Central memory CD4-positive, alpha-beta T cell (primary cell): ENCODE measurements at places on chromosomes 2 and 18.

DNA sequence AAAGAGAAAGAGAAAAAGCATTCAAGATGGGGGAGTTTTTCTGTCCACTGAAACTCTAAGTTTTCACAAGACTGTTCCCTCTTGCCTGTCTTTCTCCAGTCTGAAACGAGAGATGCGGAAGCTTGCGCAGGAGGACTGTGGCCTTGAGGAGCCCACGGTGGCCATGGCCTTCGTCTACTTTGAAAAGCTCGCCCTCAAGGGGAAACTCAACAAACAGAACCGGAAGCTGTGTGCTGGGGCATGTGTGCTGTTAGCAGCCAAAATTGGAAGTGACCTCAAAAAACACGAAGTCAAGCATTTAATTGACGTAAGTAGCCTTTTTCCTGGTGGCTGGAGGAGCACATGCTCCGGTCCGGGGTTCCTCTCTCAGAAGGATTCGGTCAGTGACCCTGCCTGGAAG lies 118.3 kb downstream of the CABLES1 start:
- DNase-seq = no peak

- DNase-seq = no peak
Observed at GRCh38 chr18:62521082-62521481, 1.7 kb upstream of the ZCCHC2 start.

GRCh38 chr18:2610549-2610948 lies 39.2 kb downstream of the NDC80 start:
- DNase-seq = no peak

DNA sequence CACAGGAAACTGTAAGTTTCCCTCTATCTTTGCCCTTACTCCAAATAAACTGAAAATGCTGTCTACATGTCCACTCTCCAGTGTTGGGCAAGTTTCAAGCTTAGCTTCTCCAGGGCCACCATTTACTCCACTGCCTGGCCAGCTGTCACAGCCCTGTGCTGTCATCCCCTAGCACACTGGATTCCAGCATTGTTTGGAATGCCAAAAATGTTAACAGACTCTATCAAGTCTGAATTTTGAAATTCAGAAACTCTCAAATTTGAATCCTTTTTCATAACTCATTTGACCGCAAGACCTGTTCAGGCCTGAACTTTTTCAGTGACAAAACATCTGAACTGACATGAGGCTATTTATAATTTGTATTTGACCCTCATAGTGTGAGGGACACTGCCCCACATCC lies 5.2 kb upstream of the ARHGAP28 start:
- no peak for DNase-seq

GRCh38 chr2:229798446-229799155 lies 84.2 kb upstream of the DNER start:
- DNase-seq = no peak

DNA sequence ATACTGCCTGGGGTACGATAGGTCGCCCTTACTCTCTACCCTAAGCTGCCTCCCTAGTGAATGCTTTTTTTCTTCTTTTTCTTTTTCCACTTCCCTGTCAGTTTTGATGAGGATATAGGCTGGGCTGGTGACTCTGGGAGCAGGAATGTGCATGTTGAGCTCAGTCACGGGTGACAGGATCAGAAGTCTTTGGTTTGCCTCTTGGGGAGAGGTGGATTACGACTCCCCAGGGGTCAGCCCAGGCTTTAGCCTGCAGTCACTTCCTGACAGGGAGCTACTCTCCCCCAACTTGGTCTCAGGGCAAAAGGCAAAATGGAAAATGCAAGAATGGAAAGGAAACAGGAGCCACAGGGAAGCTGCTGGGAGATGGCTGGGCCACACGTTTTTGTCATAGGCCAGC lies 57.3 kb downstream of the THNSL2 start:
- no peak for DNase-seq

- no peak for DNase-seq
Observed at GRCh38 chr2:192151853-192152252, 42.9 kb downstream of the TMEFF2 start.

DNA sequence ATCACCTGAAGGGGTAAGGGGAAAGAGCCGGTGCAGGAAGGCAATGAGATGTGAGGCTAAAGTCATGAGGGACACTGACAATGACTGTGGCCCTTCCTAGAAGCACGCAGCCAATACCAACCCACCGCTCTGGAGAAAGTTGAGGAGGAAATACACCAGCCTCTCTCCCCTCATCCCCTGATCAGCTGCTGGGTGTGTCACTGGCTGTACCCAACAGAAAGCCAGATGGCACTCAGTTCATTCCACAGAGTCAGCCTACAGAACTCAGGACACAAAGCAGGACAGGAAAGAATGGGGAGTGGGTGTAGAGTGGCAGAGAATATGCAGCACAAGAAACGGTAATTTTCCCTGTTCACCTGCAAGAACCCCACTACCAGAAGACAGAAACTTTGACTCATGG lies 29.7 kb downstream of the CCBE1 start:
- DNase-seq = no peak

GRCh38 chr2:157874348-157874747 lies 1.8 kb downstream of the ACVR1 start:
- no peak for DNase-seq

DNA sequence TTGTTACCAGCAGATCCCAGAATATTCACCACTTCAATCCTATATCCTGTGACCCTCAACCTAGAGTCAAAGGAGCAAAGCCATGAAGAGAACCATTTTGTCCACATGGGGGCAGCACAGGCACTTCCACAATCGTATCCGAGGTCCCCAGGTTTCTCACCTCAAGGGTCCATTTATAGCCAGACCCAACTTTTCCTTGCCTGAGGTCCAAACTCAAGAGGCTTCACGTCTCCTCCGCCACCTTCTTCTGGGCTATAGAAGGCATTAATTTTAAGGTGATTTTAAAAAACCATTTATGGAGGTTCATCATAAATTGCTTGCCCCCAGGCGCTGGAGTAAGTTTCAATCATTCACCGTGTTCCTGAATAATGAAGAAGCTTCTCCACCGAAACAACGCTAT lies 111.6 kb upstream of the NABP1 start:
- peak; percentile 55 for DNase-seq

DNA sequence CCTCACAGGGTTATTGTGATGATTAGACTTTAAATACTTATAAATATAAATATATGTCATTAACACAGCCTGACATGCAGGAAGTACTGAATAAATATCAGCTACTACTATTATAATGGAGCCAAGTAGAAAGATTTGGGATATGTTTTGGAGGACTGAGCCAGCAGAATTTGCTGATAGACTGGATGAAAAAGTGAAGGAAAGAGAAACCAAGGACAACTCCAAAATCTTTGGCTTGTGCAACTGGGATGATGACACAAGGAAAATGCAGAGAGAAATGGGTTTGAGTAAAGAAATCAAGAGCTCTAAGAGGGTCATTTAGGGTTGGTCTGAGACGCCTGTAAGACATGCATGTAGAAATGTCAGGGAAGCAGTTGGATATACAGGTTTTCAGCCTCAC lies 15.6 kb downstream of the ADD2 start:
- no peak for DNase-seq

GRCh38 chr2:237556773-237557632 lies 9.4 kb upstream of the PRLH start:
- DNase-seq = no peak

DNA sequence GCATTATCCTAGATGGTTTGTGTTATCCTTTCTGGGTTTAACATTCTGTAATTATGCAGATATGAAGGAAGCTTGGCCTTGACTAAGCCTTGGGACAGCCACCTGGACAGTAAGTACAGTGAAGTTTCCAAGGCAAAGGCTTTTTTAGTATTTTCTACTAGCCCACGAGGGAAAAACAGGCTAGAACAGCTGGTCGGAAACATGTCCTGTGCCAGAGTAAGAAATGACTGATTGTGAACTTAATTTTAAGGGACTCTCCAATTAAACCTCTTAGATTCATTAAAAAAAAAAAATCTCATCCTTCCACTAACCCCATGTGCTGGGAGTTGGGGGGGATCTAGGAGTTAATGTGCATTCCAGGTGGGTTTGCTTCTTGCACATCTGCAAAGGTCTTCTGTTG lies 720.8 kb downstream of the SLC4A3 start:
- DNase-seq = no peak

- DNase-seq = no peak
Observed at GRCh38 chr2:240561325-240561971, 1.3 kb downstream of the DUSP28 start.

DNA sequence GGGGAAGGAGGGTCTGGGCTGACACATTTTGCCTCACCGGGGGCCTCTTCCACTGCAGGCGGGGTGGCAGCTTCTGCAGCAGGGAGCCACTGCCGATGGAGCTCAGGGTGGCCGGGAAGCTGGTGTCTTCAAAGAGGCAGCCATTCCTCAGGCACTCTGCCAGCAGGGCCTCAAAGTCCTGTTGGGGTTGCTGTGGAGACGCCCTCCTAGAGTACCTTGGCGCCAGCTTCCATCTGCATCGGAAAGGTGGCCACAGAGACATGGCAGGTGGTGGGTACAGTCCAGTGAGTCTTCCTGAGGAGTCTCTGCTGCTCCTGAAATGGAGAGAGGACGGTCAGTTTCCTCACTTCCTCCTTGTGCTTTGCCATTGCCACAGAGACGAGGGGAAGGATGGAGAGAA lies 12.1 kb downstream of the CAPN14 start:
- DNase-seq = no peak

DNA sequence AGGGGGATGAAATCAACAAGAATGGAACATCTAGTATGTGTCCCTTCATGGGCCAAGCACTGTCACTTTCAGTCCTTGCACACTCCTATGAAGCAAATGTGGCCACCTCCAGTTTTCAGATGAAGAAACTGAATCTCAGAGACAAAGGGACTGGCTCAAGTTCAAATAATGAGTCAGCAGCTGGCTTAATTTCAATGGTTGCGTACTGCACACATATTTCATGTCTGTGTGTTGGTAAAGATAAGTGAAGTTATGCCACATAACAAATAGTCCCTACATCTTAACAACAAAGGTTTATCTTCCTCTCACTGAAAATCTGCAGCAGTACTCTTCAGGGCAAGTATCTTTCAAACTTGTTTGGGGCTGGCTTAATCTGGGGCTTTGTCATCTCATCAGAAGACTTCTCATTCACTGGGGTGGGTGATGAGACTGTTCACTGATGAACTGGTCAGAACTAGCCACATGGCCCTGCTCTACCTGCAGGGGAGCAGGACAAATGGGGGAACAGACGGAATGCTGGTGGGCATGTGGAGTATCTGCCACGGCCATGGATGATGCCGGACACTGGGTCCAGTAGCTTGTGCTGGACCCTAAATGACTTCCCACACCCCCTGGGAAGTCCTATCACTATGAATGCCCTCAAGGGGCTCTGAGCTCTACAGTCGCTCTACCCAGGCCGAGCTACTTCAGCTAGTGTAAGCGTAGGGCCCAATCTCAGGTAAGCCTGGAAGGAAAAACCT lies 263.2 kb downstream of the CYP26B1 start:
- DNase-seq = no peak

GRCh38 chr18:55430026-55430425 lies 158.0 kb downstream of the TCF4 start:
- no peak for DNase-seq

- DNase-seq = no peak
Observed at GRCh38 chr2:207264310-207264709, 98.6 kb upstream of the KLF7 start.

GRCh38 chr2:127359520-127359919 lies 28.3 kb downstream of the MAP3K2 start:
- no peak for DNase-seq

DNA sequence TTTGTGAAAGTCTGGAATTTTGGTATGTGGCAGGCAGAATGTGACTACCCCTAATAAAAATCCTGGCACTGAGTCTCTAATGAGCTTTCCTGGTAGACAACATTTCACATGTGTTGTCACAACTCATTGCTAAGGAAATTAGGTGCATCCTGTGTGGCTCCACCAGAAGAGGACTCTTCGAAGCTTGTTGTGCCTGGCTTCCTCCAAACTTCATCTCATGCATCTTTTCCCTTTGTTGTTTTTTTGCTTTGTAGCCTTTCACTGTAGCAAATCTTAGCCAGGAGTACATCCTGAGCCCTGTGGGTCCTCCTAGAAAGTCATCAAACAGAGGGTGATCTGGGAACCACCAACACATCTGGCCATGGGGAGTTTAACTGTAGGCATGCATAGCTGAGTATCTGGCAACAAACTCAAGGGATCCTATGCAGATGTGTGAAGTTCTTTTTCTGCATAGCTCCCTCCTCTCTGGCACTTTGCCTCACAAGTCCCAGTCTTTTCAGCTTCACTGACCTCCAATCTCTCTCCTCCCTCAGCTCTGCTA lies 42.1 kb upstream of the SERTAD2 start:
- DNase-seq = no peak
